ENCODE measurements at places on chromosomes 1 and 21.

DNA sequence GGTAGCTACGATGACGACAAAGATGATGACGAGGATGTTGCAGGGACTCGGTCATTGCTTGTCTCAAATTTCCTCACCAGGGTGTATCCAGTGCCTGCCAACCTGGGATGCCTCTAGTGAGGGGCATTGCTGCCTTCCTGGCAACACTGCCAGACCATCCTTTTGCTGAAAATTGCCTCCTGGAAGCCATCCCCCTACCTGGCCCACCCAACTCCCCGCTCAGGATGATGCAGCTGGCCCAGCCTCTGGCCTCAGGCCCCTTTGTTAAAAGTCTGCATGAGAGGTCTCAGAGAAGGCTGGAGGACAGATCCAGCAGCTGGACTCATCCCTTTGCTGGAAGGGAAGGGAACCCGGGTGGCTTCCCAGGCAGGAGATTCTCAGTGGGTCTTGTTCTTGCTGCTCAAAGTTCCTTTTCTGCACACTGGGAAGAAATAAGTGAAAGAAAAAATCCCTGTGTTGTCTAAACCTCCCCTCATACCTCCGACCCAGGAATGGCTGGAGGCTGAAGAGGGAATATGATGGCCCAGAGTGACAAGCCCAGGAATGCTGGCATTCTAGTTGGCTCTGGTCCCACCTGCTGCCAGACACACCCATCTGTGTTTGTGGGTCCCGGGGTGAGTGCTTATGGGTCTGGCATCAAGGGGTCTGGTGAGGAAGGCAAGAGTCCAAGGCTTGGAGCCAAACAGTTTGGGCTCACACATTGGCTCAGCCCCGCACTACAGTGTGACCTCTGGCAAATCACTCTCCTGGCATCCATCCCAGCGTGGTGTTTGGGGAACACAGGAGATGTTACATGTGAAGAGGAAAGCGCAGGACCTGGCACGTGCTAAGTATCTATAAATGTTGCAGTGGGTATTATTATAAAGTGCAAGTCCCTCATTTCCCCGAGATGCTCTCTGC lies 6.7 kb upstream of the FNDC5 start:
- DNase-seq: no peak

DNA sequence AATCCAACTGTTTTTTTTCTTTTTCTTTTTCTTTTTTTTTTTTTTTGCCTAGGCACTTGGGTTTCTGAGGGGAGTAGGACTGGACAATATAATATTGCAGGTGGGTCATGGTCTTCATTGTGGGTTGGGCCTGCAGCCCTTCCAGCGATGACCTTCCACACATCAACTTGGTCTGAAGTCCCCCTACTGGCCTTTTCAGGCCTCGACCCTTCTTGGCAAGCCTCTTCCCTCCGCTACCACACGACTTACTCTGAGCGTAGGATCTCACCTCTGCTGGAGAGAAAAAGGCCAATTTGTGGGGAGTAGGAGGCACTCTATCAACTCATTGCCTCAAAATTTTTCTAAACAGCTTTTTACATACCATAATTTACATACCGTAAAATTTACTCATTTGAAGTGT lies 51.1 kb upstream of the GRIK3 start:
- no peak for DNase-seq

- DNase-seq: no peak
These were observed 23.3 kb upstream of the ZNF326 start for GRCh38 chr1:89971600-89971999.

- no peak for DNase-seq
These were observed 201.1 kb upstream of the CHRM3 start for GRCh38 chr1:239185245-239185619.
